ENCODE measurements at places on chromosomes 3 and 15.

DNA sequence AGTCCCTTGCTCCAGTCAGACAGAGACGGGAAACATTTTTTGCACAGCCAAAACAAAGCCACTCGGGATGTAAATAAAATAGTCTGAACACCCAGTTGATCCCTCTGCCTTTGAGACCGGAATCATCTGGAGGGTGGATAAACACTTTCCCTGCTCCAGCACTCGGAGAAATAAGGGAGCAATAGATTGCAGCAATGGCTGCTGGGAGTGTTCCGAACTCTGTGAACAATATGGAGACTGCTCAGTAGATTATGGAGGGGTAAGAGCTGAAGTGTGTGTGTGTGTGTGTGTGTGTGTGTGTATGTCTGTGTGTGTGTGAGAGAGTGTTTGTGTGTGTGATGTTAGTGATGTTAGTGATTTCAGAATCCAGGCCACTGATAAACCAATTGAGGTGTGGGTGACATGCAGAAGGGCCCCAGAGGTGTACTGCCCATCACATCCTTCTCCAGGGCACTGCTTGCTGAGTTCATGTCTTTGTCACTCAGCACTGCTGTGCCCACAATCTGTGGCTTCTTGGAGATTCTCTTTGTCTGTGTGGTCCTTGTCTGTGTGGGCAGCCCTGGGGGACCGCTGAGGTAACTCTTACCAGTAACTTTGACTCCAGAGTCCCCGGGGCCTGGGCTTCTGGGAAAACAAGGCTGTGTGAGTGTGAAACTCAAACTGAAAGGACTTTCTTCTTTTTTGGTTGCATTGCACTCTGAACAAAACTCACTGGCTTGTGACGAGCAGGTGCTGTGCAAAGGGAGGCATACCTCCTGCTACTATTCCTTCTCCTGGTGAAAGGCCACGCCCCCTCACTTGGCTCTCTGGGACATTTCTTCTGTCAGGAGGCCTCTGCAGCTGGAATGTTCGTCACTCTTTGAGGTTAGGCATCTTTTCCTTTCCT is 23.0 kb downstream of the CRYGS start:
- no peak for DNase-seq
- H3K27ac ChIP-seq = no peak overlapping the region
- peaks cover 45% of the 10 kb centered on the region for H3K4me1 ChIP-seq
- no peaks in the 10 kb centered on the region for H3K27me3 ChIP-seq

DNA sequence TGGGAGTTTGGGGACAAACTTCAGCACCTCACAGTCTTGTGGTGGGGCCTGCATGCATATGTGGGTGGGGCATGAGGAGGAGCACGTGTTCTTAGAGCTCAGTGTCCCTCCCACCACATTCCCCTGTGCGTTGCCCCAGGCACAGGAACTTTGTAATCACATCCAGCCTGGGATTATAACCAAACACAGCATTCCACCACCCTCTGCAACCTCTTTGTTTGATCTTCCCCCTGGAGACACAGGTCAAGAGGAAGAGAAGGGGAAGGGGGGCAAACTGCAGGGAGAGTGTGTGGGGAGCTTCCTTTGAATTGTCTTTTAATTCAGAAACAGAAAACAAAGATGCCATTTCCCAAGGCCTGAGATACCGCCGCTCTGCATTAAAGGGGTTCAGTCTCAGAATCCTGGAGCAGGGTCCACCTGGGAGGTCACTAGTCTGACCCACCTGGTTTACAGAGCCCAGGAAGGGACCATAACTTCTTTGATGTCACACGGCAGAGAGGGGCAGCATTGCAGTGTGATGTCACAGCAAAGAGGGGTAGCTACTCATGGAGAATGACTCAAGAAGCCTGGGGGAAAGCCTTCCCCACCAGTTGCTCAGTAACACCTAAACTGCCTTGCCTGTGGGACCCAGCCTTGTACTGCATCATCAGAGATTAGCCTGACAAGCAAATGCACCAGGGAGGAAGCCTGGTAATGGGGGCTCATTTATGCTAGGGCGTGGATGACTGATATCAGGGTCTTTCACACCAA is 106.3 kb upstream of the RNU6-1 start:
- no peak overlapping the region for H3K27ac ChIP-seq
- no peak overlapping the region for H3K4me3 ChIP-seq
- H3K4me1 ChIP-seq = peaks cover 3% of the 10 kb centered on the region
- no peak for DNase-seq
- no peaks in the 10 kb centered on the region for H3K36me3 ChIP-seq

- H3K27ac ChIP-seq = no peak overlapping the region
- no peaks in the 10 kb centered on the region for H3K36me3 ChIP-seq
- peaks cover 13% of the 10 kb centered on the region for H3K27me3 ChIP-seq
- no peak for DNase-seq
- no peaks in the 10 kb centered on the region for H3K4me1 ChIP-seq
These were observed 6.1 kb downstream of the TNFAIP8L3 start for GRCh38 chr15:51088585-51088984.

DNA sequence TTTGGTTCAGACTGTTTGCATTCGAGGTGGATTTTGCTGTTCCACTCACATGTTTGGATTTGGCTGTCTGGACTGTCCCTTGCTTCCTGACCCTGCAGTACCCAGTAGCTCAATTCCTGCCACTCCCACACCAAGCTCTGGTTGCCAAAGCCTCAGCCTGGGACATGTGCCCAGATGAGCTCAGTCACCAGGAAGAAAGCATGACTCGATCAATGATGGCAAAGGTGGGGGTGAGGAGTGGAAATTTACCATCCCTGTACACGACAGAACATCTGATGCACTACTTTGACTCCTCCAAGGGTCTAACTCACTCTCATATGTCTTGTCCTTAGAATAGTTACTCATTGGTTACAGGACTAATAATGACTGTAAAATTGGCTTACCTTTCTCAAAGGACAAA is 45.2 kb downstream of the ZNF385D start:
- no peaks in the 10 kb centered on the region for H3K36me3 ChIP-seq
- no peaks in the 10 kb centered on the region for H3K27me3 ChIP-seq
- no peak overlapping the region for H3K27ac ChIP-seq
- no peaks in the 10 kb centered on the region for H3K4me1 ChIP-seq
- DNase-seq = no peak

- H3K4me1 ChIP-seq = no peaks in the 10 kb centered on the region
- H3K27me3 ChIP-seq = no peaks in the 10 kb centered on the region
- no peak overlapping the region for H3K4me3 ChIP-seq
- no peaks in the 10 kb centered on the region for H3K36me3 ChIP-seq
These were observed 746.3 kb downstream of the FHIT start for GRCh38 chr3:60504827-60505457.

All from CD8-positive, alpha-beta memory T cell (primary cell).